ENCODE measurements at places on chromosomes 6 and 20. TPM values are rescaled to one million over a fixed set of nuclear protein-coding genes. Genes with fewer than 3 reads are reported as not detected.

ENPP3 gene
- total RNA-seq: not detected

RIPOR2 gene
- total RNA-seq: 0.83 TPM

C20orf202 gene
- total RNA-seq: not detected

SCUBE3 gene
- 21.1 TPM for total RNA-seq
